ENCODE measurements at places on chromosomes 2 and 18.
A peak's percentile ranks its signal among the peaks of the same experiment; 100 is the strongest.

GRCh38 chr2:157800838-157801495 is 75.2 kb downstream of the ACVR1 start:
- ATAC-seq: no peak

- no peak for ATAC-seq
Observed at GRCh38 chr2:47402555-47402804, 476 bp upstream of the MSH2 start.

DNA sequence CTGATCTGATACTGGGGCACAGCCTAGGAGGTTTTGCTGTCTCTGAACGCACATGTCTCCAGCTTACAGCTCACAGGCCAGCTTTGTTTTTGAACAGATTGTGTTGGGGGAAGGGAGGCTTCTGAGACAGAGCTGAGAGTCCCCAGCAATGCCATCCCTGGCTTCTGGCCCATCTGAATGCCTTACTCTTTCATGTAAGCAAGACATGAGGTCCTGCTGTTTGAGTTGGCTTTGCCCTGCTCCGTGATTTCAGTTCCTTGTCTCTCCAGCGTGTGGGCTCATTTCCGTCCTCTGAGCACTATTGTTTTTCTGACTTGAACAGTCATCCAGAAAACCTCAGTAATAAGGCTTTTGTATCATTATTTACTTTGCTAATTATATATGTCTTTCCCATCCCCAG is 194.9 kb upstream of the TNP1 start:
- no peak for ATAC-seq

GRCh38 chr2:71589763-71590162 is 136.4 kb downstream of the DYSF start:
- ATAC-seq: no peak

DNA sequence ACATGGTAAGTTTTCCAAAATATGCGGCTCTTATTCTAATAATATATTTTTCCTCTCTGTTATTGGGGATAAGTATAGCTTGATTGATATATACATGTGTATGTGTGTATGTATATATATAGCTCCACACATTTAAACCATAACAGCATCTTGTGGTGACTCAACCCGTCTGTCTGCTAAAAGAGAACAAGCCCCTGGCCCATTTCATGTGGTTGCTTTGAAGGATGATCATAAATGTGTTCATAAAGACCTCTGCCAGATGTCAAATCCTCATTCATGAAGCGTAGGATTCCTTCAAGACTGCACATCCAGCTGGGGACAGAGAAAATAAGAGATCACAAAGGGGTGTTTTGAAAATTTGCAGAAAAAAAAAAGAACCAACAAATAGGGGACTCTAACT is 79.3 kb downstream of the RHOB start:
- ATAC-seq: no peak

DNA sequence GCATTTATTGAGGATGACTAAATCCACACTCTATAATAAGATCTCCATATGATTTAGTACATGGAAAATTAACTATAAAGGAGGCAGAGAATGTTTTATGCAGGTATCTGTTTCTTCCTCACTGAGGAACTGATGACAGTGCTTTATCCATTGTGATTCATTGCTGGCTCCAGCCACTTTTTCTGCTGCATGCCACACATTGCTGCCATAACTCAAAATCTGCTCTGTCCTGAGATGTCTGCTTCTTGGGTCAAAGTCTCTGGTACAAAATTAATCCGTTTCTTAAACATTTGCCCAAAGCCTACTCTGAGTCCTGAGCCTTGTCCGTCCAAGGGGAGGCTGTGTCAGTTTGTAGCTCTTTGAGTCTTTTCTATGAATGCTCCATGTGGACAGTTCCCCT is 15.5 kb upstream of the ARHGAP28 start:
- ATAC-seq: no peak

GRCh38 chr2:171173087-171173486 is 12.4 kb upstream of the TLK1 start:
- peak; percentile 48 for ATAC-seq

DNA sequence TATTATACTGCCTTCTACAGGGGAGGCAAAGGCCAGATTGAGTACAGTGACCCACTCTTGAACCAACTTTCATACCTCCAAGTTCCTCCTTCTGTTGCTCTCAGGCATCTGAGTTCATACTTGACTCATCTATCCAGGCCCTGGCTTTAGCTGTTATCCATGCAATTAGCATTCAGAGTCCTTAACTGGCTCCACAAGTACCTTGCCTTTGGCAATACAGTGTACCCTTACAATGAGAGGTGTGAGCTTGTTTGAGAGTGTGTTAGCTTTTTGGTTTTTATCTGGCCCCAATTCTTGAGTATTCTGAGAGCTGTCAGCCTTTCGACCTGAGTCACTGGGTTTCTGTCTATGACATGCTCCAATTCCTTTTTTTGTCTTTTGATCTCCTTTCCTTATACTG is 60.2 kb downstream of the EHD3 start:
- ATAC-seq: peak; percentile 93
